Ovary (tissue), 10 donors: ENCODE measurements at places on chromosomes 2 and 18.

DNA sequence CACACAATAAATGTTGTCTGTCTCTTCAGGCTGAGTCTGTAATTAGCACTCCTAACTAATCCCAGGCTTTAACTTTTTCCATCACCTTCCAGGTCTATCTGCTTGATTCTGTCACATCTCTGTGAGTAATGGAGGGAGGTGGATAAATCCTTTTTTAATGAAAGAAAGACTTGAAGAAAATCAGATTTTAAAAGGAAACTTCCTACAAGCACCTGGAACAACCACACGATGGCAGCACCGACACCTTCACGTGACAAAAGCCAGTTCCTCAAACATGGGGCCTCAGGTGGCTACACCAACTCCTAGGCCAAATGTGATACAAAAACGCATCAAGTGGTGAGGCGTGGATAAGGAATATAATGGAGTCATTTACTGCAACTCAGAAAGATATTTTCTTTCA, 41.8 kb downstream of the TGFBRAP1 start:
- DNase-seq: no peak

DNA sequence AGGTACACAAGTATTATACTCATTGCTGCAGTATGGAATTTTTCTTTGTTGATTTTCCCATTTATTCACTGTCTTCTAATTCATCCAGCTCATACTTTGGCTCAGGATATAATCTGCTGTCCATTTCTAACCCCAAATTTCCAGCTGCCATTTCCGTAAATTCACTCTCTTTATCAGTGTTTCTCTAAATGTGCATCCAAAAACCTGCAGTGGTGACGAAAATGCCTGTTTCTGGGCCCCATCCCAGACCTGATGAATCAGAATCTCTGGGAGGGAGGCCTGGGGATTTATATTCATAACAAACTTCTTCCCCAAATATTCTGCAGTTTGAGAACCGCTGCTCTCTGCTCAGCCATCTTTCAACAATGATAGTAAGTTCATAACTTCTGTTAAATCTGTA, 86.6 kb downstream of the VWC2L start:
- peak; percentile 21 for DNase-seq

DNA sequence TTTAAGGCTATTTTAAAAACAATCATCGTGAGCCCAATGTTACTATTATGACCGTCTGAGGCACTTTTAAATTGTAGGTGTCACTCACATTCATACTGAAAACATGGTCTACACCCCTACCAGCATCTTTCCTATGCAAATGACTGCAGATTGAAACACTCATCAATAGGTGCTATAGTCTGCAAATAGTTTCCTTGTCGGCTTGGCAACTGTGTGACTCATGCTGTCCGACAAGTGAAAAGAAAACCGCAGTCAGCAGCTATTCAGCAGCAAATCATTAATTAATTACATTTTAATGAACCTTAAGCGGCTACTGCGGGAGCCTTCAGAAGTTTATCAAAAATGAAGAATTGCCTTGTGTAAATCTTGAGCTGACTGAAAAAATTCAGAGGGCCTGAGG, 134.4 kb downstream of the FIGN start:
- no peak for DNase-seq

DNA sequence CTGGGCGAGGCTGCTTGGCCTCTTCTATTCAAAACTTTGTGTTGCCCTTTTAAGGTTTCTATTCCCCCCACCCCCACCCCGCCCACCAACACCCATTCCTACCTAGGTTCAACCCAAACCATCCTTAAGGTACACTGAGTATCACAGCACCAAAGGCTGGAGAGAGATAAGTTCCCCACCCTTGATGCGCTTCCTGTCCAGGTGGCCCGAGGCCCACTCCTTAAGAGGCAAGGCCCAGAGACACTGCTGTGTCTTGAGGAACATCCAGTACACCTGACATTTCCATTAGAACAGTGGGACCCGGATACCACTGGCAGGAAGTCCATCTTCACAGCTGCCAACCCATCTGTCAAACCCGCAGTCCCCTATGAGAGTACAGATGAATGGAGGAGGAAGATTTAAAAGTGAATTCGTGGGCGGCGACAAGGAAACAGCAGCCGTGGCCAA, 277 bp upstream of the INPP1 start:
- DNase-seq: no peak

DNA sequence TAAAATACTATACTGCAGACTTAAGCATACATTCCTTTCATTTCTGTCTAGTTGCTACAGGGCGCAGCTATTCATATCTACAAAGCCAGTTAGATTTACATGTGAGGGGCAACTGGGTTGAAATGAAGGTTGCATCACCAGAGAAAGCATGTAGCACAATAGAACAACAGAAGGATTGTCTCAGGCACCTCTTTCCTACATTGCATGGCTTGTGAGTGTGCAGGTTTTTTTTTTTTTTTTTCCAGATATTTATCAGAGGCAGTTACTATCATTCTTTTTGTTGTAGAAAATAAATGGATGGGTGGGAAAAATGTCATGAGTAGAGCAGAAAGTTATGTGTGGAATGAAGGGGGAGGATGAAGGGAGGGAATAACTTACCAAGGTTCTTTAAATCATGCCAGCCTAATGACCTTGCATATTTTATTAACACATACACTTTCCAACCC, 86.8 kb downstream of the ERBB4 start:
- no peak for DNase-seq

DNA sequence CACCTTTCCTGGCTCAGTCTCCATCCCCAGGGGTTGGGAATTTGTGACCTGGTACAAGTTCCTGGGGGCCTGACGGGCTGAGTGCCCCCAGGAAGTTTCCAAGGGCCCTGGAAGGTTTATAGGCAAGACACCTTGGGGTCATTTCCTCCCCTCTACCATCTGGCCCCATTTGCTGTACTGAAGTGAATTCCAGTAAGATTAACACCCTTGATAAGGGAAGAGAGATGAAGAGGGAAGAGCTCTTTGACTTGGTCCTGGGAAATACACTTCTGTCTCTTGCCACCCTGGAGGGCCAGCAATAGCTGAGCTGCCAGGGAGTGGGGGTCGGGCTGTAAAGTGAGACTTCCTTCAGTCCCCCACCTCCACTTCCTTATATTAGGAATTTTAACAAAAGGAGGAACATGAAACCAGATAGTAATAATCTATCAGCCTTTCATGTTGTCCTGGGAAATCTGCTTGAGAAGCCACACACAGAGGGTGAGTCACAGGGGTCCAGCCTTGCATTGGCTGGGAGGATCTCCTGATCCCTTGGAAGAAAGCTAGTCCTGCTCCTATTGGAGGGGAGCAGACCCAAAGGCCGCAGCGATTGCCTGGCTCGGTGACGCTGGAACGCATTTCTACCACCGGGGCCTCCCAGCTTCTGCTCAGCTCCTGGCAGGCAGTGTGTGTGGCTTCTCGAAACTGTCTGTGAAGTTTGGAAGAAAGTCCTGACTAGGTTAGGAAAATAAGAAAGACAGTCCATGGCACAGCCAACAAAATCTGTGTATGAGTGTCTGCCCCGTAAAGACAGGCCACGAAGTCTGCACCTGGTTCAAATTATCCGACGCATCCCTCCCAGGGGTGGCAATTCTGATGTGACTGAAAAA, 87.3 kb downstream of the ACAA2 start:
- DNase-seq: peak; percentile 52

DNA sequence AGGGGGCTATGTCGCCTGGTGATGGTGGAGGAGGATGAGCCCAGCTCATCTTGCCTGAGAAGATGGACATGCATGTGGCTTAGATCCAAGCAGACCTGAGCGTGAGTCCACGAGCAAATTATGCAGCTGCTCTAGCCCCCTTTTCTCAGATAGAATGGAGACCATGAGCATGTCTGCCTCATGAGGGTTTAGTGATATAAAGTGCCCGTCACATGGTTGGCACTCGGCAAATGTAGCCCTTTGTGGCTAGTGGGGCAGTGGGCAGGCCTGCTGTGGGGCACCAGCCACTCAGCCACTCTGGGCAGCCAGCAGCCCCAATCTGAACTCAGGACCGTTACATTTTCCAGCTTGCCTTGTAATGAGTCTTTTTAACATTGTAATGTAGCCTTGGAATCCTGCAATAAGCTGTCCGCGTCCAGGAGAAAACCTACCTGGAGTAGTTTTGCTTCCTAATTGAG, 92.1 kb upstream of the HS6ST1 start:
- peak; percentile 9 for DNase-seq

DNA sequence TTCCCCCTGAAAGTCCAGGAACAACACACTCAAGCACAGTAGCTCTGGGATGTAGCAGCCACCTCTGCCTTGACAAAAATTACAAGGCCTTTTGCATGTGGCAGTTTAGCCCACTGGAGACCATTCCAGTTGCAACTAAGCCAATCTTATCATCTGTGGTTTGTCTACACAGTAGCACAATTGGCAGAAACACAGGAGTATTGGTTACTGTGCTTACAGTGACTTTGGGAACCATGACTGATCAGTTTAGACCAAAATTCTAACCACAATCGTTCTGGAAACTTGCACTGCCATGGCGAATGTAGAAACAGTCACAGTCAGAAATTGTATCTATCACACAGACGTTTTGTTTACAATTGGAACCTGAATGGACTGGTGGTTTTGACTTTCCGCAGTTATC, 403.7 kb upstream of the MEIS1 start:
- DNase-seq: no peak

DNA sequence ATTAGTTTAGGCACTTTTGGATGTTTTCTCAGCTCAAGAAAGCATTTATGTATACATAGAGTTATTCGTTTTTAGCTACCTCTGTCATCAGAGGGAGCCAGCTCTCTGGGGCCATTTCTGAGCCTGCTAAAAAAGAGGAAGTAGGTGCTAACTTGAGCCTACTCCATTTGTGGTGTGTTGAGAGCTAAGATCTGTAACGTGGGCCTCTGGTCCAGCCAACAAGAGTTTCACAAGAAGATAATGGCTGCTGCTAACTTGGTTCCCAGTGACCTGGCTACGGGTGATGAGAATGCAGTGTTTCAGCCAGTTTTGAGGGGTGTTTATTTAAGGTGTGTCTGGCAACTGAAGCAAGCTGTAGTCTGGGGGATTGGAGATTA, 182.5 kb downstream of the PRKCE start:
- DNase-seq: no peak

DNA sequence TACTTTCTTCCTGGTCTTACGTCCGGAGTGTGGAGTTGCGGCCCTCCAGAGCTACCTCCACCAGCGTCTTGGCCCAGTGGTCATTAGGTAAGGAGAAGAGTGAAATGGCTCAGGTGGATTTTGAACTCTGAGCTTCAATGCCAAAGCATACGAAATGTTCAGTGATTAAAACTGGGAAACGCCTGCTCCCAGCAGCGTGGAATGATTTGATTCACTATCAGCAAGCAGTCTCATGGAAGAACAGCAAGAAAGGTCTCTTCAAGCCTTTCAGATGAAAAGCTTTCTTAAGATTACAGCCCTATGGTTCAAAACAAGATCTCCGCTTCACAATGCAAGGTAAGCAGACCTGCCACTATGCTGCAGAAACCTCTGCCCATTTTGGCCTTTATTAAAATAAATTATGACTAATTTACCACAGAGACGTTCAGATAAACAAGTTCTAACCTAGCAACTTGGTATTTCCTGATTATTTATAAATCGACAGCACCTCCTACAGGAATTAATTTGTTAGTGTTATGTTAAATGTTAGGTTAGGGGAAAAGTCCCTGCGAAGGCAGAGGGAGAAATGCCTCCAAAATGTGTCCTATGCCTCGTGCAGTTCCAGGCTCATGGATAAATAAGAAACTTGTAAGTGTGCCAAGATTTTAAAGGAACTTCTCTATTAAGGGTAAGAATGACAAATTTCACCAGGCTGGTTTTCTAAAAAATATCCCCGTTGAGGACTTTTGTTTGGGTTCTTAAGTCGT, 10.1 kb downstream of the SP9 start:
- no peak for DNase-seq

DNA sequence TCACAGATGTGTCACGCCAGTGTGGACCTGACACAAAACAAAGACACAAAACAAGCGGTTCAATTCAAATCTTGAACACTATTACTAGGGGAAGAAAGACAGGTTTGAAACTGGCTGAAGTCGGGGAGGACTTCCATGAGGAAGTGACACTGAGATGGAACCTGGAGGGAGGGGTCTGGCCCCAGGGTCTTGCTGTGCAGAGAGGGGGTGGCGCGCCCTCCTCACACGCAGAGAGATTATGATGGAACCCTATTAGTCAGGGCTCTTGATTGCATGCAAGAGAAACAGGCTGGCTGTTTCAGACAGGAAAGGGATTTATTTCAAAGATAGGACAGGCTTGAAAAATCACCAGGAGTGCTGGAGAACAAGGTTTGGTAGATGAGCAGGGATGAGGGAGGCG, 363.6 kb upstream of the HS6ST1 start:
- no peak for DNase-seq

DNA sequence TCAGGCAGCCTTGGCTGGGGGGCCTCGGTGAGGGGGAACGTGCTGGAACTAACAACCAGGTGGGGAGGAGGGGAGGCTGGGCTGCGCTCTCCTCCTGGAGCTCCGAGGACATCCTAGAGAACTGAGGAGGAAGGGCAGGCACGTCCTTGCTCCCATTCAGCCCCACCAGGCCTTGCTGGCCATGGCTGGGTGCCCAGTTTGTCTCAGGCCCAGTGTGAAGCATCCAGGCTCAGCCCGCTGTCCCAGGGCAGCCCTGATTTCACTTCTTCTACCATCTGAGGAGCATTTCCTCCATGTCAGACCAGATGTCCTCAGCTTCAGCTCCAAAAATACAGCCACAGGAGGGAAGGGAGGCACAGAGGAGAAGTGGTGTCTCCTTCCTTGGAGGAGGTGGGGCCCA, 125.4 kb downstream of the CELF4 start:
- peak; percentile 53 for DNase-seq

- DNase-seq: no peak
Measured at GRCh38 chr2:40435426-40436092, 16.3 kb downstream of the SLC8A1 start.

- peak; percentile 85 for DNase-seq
Measured at GRCh38 chr2:46471-47345, at the start of gene FAM110C. Gene FAM110C, minus strand, starts transcription at chr2:46505. Its CDS starts 120 bp downstream, at chr2:46385.

DNA sequence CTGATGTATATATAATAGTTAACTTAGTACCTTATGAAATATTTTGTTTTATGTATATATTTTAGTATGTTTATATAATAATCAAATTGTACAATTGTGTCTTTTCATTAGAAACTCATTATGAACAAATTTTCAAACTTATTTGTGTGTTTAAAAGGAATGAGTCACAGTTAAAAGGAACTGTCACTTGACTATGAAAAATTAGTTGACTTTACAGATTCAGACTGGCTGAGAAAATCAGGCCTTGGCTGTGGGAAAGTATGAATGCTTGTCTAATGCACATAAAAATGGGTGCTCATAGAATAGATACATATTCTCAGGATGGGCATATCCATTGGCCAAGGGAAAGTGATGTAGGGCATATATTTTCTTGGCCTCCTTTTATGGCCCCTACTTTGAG, 576.8 kb downstream of the SATB2 start:
- DNase-seq: no peak

GRCh38 chr2:99944019-99944418, 198.4 kb downstream of the AFF3 start:
- no peak for DNase-seq

GRCh38 chr2:47891369-47892337, 14.6 kb downstream of the FBXO11 start:
- no peak for DNase-seq

GRCh38 chr2:74881176-74881575, 47.2 kb downstream of the HK2 start:
- no peak for DNase-seq

GRCh38 chr18:49608366-49609255, 46.8 kb downstream of the LIPG start:
- no peak for DNase-seq

- DNase-seq: no peak
Measured at GRCh38 chr18:212780-213179, 54.4 kb downstream of the USP14 start.

GRCh38 chr2:238061315-238062202, 758 bp downstream of the SCLY start:
- peak; percentile 40 for DNase-seq
